ENCODE measurements at places on chromosomes 1 and 21.

GRCh38 chr1:89347296-89347695 is 16.6 kb upstream of the GBP6 start:
- DNase-seq = no peak

DNA sequence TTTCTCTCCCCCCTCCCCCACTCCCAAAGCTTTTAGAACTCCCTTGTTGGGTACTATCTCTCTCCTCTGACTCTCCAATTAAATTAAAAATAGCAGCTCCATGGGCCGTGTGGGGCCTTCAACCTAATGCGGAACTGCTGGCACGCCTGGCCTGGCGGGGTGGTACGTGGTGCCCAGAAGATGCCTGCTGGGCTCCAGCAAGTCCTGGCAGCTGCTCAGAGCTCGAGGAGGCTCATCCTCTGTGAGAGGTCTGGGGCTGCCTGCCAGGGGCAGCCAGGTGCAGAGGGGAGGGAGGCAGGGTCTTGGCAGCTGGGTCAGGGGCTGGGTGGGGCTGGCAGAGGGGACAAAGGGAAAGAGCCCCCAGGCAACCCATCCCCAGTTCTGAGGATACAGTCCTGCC is 74.4 kb downstream of the ACTL8 start:
- DNase-seq = no peak

- no peak for DNase-seq
These were observed 464.5 kb downstream of the KCNT2 start for GRCh38 chr1:196143602-196144342.

DNA sequence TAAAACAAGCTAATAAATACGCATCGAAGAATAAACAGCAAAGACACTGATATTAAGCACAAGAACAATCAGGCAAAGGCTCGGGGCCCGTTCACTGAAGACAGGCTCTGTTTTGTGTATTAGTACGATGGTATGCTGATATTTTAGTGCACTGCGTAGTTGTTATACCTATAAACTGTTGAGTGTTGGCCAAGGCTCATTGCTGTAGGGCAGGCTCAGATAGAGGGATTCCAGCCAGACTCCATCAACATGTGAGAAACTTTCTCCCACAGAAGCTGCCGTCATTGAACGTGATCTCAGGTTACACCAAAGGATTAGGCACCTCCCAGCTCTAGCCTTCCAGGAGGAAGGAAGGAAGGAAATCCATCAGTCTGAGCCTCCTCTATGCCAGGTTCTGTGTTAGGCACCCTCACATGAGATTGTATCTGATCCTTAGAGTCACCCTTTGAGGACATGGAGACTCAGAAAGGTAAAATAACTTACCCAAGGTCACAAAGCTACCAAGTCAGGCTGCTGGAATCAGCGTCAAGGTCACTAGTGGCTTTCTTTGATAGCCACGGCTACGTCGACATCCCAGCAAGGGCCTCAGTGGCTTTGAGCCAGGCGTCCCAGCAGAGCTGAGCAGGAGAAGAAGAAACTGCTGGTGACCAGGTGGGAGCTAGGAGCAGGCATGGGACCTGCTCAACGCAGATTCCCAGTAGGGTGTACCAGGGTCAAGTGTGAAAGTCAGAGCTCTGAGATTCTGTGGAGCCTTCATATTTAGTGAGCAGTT is 14.8 kb downstream of the BCAR3 start:
- DNase-seq = no peak

GRCh38 chr1:54968551-54968950 is 11.9 kb upstream of the TMEM61 start:
- no peak for DNase-seq

DNA sequence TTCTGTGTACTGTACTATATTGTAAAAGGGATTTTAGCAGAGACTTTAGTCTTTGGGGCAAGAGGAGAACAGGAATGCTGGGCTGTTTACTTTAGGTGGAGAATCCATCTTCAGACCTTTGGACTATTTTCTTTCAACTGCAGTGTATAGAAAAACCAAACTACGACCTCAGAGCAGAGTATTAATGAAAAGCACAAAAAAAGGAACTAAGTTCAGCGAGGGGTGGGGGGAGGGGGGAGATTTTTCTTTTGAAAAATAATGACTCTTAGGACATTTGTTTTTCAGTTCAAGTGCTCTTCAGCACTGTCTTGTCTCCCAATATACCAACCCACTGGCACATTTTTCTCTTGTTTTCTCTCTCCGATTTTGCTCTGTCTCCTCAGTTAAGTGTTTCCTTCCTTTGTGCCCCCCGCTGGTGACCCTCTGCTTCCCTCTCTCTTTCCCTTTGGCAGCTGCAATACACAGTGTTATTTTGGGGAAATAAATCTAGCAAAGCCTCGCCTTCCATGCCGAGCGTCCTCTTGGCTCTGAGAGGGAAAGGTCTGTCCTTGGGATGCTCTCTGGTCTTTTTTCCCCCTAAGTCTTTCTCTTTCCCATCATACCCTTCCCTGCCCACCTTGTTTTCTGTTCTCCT is 44.8 kb downstream of the ACP6 start:
- no peak for DNase-seq

- no peak for DNase-seq
These were observed 12.4 kb downstream of the CBR1 start for GRCh38 chr21:36082237-36082664.

DNA sequence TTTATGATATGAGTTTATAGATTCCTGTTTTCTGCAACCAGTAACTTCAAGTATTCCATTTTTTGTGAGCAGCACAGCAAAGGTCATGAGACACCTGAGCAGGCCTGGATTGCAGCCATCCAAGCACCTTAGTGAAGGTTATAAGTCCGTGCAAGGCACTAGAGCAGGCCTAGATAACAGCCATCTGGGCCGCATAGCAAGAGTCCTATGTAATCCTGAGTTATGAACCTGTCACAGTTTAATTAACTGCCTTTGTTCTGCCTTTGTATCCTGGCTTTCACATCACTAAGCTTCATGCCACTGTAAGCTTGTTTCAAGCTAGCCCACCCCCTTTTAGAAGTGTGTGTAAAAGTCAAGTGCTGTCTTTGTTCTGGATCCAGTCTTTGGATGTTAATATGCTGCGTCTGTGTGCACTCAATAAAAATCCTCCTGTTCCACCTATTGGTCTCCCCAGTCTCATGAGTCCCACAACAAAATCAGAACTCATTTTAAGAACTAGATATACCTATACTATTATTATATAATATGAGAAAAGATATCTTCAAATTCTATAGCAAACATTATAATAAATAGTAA is 556.2 kb upstream of the CHRM3 start:
- DNase-seq = no peak

- no peak for DNase-seq
These were observed 218.1 kb downstream of the ST6GALNAC3 start for GRCh38 chr1:76292418-76293184.

DNA sequence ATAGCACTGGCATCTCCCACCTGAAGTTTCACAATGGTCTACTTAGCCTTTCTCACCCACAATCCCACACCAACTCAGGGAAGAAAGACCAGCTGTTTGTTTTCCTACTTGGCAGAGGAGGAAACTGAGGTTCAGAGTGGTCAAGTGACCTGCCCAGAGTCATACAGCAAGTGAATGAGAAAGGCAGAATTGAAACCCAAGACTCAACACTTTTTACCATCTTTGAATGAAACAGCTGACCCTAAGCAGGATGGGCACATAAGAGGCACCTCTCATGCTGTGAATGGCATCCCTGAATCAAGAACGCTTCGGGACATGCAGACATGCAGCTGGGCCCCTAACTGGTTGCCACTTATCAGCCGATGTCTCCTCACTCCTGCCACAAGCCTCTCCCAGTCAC is 193.8 kb downstream of the HIVEP3 start:
- no peak for DNase-seq
